ENCODE measurements at places on chromosomes 2 and 18.

DNA sequence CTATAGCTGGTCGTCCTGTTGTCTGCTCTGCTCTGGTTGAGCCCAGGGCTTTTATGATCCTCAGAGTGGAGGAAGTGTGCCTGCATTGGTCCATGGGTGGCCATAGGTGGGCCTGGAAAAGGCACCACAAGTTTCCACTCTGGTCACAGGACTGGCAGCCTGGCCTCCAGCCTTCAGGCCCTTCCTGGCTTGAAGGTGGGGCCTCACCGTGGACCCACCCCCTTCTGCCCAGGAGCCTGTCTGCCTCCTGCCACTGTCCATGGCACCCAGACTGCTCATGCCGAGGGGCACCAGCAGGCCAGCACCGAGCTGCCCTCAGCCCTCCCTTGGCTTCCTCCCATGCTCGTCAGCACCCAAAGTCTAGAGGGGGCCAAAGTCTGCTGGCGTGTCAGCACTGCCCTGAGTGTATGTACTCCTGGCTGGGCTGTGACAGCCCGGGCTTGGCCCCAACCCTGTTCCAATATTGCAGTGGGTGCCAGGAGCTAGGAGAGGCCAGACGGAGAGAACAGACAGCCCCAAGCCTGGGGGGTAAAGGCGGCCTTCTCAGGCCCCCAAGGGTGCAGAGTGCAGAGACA lies 529.4 kb downstream of the DCC start:
- DNase-seq: no peak

DNA sequence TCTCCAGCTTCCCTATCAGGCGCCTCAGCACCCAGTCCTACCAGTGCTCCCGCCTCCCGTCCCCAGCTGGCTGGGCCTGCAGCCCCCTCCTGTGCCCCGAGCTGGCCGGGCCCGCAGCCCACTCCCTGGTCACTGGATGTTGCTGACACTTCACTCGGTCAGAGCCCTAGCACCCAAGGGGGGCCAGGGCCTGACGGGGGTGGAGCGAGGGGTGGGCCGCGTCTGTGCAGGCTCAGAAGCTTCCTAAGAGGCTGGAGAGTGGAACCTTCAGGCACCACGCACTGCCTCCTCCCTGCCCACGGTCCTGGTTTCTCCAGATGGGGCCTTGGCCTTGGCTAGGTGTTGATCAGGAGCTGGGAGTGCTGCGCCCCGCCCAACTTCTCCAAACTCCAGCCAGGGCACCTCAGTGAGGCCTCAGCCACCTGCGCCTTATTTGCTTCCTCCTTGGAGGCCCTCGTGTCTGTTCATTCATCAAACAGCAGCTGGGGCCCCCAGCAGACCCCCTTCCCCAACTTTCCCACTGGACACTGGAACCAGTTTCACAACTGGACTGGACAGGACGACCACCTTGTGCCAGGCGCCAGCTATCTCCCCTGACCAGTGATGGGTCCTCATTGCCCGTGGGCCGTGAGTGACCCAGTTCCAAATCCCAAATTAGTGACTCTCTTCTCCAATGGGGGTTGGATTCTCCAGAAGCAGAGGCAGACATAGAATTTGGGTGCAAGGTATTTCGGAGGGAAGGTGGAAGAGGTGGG lies 16.7 kb downstream of the CAPN10 start:
- DNase-seq: no peak

DNA sequence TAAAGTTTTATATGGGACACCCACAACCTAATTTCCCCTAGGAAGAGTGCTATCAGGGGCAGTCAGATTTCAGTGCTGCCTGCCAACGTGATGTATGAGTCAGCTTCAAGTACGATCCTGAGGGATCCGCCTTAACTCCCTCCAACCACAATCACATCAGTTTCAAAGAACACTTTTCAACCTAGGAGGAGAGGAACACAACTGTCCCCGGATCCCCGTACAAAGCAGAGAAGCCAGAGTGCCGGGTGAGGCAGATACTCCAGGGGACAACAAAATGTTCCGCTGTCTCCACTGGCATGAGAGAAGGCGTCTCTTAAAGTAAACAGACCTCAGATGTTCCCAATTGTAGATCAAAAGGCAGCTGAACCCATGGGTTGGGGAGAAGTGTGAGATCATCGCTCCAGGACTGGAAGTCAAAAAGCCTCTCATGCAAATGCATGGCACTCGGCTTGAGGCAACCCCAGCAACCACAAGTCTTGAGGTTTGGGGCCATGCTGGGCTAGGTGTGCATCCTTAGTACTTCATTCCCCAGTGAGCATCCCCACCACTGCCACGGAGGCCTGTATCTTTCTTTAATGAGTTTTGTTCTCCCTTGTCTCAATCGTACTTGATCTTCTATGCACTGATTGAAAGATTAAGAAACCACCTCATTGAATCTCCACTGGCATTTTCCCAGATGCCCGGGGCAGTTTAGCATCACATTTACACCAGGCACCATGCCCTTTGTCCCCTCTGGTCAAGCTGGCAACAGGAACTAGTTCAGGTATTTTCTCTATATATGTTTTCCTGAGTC lies 91.0 kb upstream of the CCBE1 start:
- DNase-seq: no peak

- DNase-seq: no peak
These were observed 211.9 kb upstream of the SMAD2 start for GRCh38 chr18:48142353-48142752.

GRCh38 chr2:85462322-85462721 lies 43.8 kb downstream of the SH2D6 start:
- DNase-seq: no peak
